NCI-H524 (cell line): ENCODE measurements at places on chromosomes 6 and 20.

DNA sequence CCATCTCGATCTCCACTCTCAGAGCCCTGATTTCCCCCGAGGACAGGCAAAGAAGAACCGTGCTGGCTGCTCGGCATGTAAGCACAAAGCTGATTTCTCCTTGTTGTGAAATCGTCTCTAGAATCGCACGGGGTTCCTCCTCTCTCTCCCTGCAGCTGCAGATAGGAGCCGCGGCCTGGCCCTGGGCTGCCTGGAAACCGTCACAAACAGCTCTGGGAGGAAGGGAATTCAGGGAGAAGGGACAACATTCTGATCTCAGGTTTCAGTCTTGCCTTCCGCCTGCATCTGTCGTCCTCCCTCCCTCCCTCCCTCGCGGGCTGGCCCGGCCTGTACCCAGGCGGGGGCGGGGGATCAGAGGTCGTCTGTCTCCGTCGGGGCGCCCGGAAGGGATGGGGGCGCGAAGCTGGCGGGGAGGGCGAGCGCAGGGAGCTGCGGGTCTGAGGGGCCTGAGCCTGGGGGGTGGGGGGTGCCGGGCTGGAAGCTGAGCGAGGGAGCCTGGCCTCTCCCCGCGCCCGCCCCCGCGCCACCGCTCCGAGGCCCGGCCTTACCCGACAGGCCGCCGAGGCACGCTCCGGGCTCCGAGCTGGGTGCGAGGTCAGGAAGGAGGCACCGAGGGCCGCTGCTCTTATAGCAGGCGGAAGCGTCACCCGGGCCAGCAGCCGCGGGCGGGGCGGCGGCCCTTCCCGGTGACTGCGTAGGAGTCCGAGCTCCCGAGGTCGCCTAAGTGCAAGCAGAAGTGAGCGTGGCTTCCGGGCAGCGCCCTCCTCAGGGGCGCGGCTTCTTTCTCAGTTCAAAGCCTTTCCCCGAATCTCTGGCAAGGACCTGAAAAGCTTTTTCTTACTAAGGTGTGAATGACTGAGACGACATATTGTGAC, at the start of gene SERPINB1:
SERPINB1 (minus strand) TSS at position 600 of the 875 bp plus-strand sequence. CDS start 1,277 bp downstream, outside the sequence.
- peak; percentile 86 for DNase-seq

DNA sequence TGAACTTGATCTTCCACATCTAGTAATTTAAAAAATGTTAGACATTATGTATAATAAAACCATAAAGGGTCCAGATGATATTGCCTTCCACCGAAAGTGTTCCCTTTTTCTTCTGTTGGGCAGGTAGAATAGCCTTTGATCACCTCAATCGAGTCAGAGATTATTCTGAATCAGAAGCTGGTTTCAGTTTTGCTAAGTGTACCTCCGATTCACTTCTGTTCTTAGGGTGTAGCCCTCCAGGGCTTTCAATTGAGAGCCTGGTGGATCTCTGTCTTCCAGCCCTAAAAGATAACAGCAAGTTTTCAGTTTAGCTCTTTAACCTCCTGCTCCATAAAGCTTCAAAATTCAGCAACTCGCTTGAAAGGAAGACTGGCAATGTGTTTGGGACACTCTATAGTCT, 21.1 kb upstream of the AIG1 start:
- no peak for DNase-seq

- DNase-seq, result no peak
Observed at GRCh38 chr20:45067087-45067486, 33.8 kb downstream of the KCNS1 start.

DNA sequence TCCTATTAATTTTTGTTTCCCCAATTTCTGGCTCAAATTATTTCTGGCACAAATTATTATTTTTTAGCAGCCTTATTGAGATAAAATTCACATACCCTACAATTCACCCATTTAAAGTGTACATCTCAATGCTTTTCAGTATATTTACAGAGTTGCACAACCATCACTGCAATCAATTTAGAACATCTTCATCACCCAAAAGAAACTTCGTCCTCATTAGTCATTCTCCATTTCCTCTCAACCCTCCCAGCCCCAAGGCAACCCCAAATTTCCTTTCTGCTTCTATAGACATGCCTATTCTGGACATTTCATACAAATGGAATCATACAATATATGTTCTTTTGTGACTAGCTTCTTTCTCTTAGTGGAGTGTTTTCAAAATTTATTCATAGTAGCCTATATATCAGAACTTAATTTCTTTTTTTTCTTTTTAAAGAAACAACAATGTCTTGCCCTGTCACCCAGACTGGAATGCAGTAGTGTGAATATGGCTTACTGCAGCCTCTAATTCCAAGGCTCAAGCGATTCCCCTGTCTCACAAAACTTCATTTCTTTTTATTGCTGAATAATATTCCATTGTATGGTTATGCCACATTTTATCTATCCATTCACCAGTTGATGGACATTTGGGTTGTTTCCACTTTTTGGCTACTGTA, 84.5 kb downstream of the DNAH8 start:
- no peak for DNase-seq

DNA sequence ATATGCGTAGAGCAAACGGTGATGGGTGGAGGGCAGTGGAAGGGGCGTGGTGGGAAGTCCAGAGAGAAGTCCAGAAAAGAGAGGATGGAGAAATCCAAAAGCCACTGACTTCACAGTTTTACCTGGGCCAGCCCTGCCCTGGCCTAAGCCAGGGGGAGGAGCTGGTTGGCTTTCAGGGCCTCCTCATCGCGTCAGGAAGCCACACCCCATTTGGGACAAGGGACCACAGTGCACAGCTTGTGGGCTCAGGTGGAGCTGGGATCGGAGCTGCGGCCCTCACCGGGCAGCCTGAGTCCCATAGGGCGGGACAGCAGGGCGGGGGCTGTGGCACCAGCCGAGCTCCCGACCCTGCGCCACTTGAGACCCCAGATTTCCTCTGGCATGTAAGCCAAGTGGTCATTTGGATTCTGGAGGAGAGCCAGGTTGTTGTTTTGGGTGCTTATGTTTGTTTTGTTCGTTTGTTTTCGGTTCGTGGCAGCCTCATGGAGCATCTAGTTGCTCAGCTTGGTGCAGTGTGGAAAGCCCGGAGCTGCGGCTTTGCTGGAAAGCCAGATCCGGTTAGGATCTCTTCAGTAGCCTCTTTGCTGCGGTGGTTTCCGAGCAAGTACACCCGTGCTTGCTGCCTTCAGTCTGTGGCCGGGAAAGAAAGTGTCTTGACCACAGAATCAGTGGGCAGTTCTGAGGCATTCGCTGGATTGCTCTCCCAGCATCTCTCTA, 42.2 kb downstream of the RIOK1 start:
- no peak for DNase-seq

DNA sequence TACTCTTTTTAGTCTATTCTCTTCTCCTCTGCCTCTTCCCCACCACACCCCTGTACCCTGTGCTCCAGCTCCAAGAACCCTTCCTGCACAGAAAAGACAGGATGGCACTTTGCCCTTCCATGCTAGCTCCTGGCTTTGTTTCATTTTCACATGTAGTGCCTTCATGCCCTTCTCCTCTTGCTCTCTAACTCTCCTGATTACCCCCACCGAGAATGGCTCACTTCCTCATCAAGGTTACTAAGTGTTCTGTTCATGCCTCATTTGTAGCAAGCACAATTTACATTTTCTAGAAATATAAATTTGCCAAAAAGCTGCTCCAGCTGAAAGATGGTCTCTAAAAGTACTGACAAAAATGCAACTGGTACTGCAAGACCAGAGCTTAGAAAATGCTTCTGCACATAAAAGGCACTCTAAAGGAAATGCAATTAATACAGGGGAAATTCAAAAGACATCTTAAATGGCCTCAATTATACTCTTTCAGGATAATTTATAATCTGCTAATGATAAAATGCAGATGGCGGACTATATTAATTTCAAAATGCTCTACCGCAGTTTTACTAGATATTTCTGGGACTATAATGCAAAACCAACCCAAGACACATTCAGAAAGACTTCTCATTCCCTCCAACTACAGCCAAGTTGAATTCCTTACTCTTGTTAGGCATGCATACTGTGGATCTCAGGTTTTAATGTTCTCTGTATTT, 570.2 kb downstream of the PRKN start:
- DNase-seq, result no peak

DNA sequence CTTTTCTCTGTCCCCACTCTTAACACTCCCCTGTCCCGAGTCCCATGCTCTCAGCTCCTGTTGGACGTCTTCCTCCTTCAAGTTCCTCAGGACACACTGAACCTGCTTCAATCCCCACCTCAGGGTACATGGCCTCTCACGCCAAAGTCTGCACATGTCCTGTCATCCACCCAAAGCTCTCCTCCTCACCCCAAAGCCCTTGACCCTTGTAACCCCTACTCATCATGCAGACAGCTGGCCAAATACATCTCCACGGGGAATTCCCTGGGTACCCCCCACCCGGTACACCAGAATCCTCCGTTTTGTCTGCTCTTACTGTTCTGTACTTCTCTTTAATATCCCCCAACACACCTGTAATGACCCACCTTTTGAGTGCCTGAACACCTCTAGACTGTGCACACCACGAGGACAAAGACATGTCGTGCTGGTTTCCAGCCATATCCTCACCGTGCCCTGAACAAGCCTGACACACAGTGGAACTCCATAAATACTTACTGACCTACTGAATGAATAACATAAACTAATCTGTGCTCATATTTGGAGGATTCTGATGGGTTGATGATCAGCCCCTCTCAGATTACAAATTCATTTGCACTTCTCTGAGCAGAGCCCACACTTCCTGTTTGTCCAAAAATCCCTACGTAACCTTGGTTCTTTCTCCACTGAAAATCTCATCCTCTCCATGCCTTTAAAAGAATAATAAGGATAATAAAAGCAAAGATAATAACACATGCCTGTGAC, 66.8 kb upstream of the EYA2 start:
- no peak for DNase-seq

DNA sequence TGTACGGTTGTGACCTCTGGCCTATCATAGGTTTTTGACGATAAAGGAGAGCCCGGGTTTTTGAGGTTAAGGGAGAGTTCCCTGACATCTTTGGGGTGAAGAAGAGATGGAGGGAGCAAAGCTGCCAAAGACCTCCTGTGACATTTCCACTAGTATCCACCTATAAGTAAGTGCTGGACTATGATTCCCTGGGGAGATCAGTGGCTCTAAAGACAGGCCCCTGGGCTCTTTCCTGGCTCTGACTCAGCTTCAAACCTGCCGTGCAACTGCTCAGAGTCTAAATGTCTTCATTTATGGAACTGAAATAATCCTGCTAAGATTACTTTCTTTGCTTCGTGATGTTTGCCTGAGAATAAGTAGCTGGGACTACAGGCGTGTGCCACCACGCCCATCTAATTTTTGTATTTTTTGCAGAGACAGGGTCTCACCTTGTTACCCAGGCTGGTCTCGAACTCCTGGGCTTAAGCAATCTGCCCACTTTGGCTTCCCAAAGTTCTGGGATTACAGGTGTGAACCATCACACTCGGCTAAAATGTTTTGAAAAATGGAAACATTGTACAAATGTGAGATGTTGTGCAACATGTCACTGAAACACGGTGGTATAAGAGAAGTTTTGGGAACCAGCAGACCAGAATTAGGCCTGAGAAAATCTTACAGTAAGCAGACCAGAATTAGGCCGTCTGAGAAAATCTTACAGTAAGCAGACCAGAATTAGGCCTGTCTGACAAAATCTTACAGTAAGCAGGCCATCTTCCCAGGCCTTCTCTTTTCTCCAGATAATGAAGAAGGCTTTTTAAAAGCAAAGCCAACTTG, 1.1 kb upstream of the PAQR8 start:
- DNase-seq, result no peak

GRCh38 chr6:30493643-30494250, 4.4 kb downstream of the HLA-E start:
- DNase-seq, result no peak

DNA sequence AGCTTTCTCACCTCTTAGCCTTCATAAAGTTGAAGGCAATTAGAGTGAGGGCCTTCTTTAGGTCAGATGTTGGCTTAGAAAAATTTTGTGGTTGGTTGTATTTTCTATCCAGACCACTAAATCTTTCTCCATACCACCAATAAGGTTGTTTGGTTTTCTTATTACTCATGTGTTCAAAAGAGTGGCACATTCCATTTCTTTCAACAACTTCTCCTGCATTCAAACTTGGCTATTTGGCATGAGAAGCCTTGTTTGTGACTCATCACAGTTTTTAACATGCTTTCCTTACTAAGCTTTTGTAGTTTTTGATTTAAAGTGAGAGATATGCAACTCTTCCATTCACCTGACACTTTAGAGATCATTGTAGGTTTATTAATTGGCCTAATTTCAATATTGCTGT, 949.6 kb downstream of the TBC1D32 start:
- DNase-seq, result no peak

DNA sequence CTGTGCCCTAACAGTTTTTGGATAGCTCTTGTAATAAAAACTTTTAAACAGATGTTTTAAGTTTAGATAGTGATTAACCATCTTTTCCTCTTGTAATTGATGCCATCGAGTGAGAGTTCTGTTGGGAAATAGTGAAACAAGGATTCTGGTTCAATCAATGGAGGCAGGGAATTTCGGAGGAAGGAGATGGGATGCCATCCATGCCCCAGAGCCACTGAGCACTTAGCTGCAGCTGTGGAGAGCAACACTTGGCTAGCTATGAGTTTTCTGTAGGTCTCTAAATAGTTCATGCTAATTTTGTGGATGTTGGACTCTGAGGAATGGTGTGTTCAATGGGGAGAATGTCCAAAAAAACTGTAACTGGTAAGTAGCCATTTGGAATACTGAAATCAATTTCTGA, 16.7 kb downstream of the CBFA2T2 start:
- DNase-seq, result no peak

GRCh38 chr6:112118034-112118433, 30.6 kb downstream of the FAM229B start:
- DNase-seq, result no peak

- DNase-seq, result peak; percentile 73
Observed at GRCh38 chr6:52641826-52642225, 29.1 kb upstream of the TMEM14A start.

DNA sequence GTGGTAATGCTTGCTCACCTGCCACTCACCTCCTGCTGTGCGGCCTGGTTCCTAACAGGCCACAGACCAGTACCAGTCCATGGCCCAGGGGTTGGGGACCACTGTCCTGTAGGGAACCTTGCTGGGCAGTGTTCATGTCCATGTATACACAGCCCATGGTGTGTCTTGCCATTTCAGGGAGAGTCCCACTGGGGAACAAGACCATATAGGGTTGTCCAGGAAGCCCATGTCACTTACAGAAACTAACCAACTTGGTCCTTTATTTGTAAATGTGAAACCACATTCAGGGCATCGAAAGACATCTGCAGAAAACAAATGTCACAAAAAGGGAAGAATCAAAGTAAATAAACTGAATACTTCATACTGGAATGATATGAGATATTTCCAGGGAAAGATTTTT, 179.1 kb downstream of the NFATC2 start:
- no peak for DNase-seq

- peak; percentile 31 for DNase-seq
Observed at GRCh38 chr6:138805016-138805765, 9.3 kb downstream of the ECT2L start.

- DNase-seq, result no peak
Observed at GRCh38 chr6:111837641-111838500, 35.4 kb downstream of the FYN start.
